Left renal cortex interstitium (tissue), 4 donors: ENCODE measurements at places on chromosomes 1 and 21.

DNA sequence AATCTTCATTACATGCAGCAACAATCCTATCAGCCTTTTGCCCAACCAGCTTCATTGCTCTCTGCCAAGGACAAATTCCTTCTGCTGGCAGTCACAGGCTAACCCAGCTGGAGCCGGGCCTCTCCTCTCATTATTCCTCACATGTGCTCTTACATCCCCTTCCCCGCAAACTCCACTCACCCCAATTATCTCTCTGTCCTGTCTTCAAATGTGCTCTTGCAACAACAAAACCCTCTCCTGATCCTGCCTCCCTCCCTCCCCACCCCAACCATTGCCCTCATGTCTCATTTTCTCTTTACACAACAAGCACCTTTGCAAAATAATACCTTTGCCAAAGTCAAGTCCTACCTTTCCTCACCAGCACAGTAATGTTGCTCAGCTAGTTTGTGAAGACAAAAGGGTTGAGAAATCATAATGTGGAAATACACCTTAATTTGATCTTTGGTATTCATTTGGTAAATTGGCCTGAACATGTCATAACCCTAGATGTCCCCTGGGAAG, 36.0 kb upstream of the DHCR24 start:
- DNase-seq, result no peak

DNA sequence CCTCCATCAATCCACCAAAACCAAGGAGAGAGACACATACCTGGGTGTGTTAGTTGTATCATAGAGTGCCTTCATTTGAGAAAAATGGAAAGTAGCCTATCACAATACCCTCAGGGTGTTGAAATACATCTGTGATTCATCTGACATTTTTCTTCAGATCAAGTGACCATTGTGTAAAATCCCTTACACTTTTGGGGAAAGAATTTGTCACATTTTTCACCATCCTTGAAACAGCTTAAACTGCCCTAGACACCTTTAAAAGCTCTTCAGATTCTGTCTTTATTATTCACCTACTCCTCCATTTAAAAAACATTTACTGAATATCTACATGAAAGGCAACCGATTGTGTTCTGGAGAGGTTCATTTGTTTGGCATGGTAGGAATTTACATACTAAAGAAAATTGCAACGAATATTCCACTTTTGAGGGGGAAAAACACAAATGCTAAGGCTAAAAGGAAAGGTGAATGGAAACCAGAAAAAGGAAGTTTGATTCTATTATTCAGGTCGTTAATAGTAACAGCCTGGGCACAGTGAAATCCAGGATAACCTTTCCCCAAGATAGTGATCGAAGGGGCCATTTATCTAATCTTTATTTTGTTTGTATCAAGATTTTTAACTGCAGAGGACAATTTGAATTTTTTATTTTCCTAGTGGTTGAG, 70.4 kb upstream of the SAMSN1 start:
- no peak for DNase-seq

- DNase-seq, result no peak
Observed at GRCh38 chr1:230317823-230318819, 108.0 kb downstream of the PGBD5 start.

- no peak for DNase-seq
Observed at GRCh38 chr21:42539931-42540343, 26.3 kb downstream of the SLC37A1 start.

DNA sequence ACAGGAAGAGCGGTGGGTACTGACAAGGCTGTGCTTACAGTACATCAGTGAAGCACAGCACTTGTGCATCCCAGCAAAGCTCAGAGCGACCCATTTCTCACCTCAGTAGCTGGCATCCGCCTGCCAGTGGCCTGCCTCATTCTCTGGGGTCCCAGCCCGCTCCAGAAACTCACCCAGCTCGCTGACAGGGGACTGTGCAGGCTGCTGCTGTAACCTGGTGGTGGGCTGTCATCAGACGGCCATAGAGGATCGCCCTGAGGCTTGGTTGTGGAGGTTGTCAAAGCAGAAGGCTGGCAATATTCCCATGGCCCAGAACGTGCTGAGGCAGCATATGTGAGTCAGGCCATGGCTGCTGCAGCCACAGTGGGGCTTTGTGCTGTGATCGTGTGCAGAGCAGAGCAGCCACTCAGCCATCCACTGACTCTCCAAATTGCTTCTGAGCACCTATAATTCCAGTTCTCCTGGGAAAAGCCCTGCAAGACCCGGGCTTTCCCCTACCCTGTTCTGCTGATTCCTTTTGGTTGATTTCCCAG, 13.6 kb upstream of the GPR137B start:
- no peak for DNase-seq

- no peak for DNase-seq
Observed at GRCh38 chr1:89641781-89642180, 8.9 kb downstream of the LRRC8C start.

DNA sequence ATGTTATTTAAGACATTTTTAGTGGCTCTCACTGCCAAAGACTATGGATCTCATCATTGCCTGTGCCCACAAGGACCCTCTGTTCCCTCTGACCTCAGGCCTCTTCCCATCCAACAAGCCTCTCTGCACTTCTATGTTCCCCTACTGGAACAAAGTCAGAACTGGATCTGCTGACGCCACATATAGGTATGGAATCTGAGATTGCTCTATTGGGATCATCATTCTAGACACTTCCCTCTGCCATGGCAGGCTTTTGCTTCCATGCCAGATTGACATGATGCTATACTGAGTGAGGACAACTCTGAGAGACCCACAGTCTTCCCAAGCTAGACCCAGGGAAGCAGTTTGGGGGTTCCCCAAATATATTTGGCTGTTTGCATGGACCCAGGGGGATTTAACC, 76.0 kb upstream of the ZNF648 start:
- DNase-seq, result no peak

- no peak for DNase-seq
Observed at GRCh38 chr21:44872649-44873355, 688 bp downstream of the PTTG1IP start.

GRCh38 chr1:3283849-3284248, 170.6 kb upstream of the ARHGEF16 start:
- no peak for DNase-seq

- DNase-seq, result no peak
Observed at GRCh38 chr1:111750856-111751255, 4.8 kb upstream of the DDX20 start.

- DNase-seq, result no peak
Observed at GRCh38 chr1:78622548-78622947, 2.3 kb downstream of the IFI44L start.

GRCh38 chr1:6506210-6507036, 15.0 kb upstream of the PLEKHG5 start:
- no peak for DNase-seq

DNA sequence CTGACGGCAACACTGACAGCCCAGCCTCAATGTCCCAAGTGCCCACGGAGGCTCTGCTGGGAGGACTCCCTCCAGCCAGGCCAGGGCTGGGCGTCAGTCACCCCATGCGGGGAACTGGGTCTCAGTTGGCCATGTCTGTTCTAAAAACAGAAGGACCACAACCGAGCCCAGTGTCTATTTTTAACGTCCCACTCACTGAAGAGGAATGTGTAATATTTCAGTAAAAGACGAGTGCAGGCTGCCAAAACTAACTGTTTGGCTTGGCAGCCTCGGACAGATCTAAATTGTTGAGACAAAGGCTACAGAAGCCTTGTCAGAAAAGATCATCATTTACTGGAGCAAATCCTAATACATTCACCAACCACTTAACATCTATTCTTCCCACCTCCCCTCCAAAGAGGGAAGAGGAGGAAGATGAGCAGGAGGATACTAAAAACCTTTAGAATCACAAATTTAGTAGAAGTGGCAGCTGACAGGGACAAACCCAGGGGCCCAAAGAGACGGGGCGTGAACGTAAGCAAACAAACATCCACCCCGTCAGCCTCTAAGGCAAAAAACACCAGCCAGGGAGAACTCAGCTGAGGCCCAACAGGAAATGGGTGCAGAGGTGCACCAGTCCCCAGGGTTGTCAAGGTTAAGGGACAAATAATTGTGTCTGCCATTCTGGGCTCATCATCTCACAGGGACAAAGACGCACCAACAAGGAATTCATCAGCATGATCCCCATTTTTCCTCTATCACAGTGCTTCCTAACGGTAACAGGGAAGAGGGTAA, 18.7 kb downstream of the C1orf198 start:
- DNase-seq, result no peak

GRCh38 chr21:41864311-41865001, 14.7 kb downstream of the PRDM15 start:
- no peak for DNase-seq

DNA sequence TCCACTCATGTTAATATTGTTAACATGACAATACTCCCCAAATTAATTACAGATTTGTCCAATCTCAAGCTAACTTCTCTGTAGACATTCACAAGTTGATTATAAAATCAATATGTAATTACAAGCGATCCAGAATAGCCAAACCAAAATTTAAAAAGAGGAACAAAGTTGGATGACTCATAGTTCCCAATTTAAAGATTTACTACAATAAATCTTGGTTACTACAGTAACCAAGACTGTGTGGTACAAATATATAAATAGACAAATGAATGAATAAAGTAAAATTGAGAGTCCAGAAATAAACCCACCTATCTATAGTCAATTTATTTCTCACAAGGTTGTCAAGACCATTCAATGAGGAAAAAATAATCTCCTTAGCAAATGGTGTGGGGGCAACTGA, 7.1 kb upstream of the KRTAP10-4 start:
- DNase-seq, result no peak

- DNase-seq, result no peak
Observed at GRCh38 chr1:245113649-245114048, 41.1 kb upstream of the KIF26B start.

- no peak for DNase-seq
Observed at GRCh38 chr1:33312413-33312749, 8.5 kb downstream of the A3GALT2 start.

DNA sequence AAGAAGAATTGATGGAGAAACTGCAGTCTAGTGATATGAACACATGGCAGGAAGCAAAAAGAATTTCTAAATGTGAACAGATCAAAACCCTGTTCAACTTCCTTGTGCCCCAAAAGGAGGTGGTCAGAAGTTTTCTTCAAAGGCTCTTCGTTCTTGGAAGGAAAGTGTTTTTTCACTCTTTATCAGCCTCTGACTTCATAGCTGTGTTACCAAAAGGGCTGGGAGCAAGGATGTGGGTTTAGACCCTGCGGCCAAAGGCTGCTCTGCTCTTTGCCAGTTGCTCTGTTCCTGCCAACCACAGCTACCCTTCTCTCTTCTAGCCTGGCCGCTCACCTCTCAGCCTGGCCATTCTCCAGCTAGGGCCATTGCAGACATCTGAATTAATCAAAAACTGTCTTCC, 53.8 kb downstream of the PTGER3 start:
- no peak for DNase-seq

GRCh38 chr1:166838766-166839599, at the start of gene POGK:
Gene POGK, plus strand, starts transcription at chr1:166839475. Its CDS starts 1,482 bp downstream, at chr1:166840957.
- peak; percentile 81 for DNase-seq

DNA sequence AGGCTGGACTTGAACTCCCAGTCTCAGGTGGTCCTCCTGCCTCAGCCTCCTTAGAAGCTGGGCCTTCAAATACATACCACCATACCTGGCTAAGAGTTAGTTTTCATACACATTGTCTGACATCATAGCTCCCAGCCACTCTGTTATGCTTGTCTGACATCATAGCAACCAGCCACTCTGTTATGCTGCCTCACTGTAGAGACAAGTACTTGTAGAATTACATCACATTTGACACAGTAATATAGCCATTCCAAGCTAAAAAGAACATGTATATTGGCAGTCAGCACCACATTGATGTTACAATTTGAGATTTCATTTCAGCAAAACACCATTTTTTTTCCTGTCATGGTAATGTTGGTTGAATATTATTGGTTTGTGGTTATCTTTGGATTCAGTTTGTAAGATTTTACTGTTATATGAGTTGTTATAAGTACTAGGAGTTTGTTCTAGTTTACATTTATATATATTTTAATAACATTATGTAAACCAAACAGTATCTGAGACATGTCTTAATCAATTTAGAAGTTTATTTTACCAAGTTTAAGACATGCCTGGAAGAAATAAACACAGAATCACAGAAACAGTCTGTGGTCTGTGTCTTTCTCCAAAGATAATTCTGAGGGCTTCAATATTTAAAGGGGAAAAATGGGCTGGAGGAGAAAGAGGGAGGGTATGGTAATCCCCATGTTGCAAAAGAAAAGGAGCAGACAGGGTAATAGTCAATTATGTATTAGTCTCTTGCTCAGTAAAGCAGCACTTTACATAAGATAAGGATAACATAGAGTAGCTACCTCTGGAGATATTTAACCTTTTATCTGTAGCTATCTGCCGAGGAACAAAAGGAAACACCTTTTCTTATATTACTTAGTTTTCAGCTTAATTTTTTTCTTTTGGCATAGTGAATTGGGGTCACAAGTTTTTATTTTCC, 43.0 kb downstream of the XPR1 start:
- no peak for DNase-seq

- no peak for DNase-seq
Observed at GRCh38 chr1:67685558-67686266, 711 bp downstream of the GADD45A start.

DNA sequence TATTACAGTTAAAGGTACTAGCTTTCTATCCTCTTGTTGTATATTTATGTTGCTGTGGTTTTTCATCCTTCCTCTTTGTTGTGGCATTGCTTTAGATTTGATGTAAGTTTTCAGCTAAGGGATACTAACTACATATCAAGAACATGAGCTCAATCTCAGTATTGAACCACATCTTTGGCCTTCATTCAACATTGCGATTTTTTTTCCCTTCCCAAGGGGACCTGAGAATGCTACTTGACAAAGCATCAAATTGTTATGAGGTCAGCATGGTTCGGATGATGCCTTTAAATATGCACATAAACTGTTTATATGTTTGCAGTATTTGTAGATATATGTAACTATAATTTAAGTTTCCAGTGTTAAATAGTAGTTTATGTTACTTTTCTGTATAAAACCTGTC, 31.7 kb upstream of the GPR88 start:
- no peak for DNase-seq

GRCh38 chr1:54277451-54278341, 77.7 kb downstream of the MRPL37 start:
- no peak for DNase-seq

DNA sequence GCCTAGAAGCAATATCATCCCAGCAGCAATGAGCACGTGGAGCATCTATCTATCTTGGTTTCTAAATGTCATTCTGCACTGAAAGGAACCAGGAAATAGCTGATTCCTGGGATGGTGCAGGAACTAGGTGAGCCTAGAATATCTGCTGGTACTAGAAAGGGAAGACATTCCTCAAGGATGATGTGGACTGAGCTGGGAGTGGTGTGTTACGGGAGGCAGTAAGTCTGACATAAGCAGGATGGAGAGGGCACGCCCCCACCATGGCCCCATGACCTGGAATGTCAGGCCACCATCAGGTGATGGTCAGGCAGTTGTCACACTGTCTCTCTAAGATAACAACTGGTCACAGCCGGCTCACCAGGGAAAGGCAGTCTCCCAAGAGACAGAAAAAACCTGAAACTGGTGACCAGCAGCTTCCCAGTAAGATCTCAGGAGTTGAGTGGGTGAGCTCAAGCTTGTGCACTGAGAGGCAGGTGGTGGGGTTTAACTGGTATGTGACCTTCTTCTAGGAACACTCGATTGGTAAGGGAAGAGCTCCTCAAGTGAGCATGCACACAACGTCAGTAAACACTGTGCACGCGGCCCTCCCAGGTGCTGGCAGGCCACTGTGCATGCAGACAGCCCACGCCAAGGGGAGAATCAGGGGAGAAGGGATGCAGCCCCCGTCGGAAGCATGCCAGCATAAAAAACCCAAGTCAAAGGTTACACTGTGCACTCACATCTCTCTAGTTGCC, 148.7 kb downstream of the ADSS2 start:
- no peak for DNase-seq

GRCh38 chr1:21149855-21150432, 26.8 kb downstream of the EIF4G3 start:
- DNase-seq, result no peak

- DNase-seq, result no peak
Observed at GRCh38 chr1:88900883-88901282, 9.5 kb upstream of the GTF2B start.
